Activated naive CD4-positive, alpha-beta T cell (primary cell): ENCODE measurements at places on chromosomes 13 and 19.

DNA sequence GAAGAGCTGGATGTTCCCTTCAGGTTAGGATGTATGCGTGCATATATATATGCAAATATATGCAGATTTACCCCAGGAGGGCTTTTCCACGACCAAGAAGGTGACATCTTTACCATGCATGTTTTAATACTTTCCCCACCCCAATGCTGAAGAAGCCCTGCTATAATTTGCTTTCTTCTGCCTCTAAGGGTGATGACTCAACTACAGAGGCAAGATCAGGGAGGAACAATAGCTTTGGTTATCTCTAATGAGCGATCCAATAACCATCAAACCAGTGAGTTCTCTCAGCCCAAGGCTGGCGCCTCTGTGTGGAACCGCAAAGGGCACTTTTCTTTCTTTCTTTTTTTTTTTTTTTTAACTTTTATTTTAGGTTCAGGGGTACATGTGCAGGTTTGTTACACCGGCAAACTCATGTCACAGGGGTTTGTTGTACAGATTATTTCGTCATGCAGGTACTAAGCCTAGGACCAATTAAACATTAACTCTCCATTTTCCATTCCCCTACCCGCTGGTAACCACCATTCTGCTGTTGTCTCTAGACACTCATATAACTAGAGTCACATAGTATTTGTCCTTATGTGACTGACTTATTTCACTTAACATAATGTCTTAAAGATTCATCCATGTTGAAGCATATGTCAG lies 25.7 kb upstream of the UBE2L5 start:
- DNase-seq = no peak

DNA sequence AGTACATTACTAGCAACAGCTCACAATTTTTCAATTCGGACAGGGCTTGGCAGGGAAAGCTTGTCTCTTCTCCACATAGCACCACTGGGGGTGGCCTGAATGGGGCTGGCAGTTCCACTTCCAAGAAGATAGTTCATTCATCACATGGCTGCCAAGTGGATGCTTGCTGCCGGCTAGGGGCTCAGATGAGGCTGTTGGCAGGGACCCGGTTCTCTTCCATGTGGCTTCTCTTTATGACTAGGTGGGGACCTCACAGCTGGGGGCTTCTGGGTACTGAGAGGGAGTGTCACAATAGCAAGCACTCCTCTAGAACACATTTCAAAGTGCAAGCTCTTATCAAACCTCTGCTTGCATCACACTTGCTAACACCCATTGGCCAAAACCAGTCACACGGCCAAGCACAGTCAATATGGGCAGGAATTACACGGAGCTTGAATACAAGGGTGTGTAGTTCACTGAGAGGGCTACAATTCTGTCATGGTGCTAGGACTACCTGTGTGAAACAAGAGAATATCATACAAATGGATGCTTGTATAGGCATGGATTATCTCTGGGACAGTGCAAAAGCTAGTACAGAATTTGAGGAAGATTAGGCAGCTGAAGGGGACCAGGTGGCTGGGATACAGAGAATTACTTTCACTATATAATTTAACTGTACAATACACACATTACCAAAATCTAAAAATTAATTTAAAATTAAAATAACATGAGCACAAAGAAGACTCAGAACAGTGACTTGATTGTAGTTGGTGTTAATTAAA lies 32.3 kb downstream of the ATP7B start:
- no peak for DNase-seq

DNA sequence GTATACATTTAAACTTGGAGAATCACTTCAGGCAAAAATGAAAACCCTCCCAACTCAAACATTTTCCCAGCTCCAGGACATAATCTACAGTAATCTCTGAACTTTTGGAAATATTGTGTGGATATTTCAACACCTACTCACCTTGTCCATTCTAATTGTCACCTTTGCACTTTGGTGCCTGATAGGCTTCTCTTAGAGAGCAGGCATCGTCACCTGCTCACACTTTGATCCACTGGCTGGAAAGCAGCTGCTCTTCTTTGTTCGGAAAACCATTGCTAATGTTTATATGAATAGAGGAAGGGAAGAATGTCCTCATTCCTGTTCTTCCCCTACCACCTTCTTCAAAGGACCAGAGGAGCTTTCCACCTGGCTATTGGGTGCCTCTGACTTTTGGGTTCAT lies 411.2 kb downstream of the FGF9 start:
- DNase-seq = no peak

GRCh38 chr19:13526552-13526951 lies 20.3 kb upstream of the CACNA1A start:
- no peak for DNase-seq

- no peak for DNase-seq
Measured at GRCh38 chr13:51396352-51396751, 56.5 kb downstream of the INTS6 start.

DNA sequence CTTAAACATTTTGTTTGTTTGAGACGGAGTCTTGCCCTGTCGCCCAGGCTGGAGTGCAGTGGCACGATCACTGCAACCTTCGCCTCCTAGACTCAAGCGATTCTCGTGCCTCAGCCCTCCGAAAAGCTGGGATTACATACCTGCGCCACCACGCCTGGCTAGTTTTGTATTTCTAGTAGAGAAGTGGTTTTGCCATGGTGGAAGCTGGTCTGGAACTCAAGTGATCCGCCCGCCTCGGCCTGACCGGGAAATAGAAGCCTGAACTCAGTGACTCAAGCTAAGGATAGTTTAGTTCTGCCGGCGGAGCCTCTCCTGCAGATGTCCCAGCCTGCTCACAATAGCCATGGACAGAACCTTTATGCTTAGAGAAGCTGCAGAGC lies 53.0 kb upstream of the ZNF254 start:
- DNase-seq = no peak

GRCh38 chr19:751501-752341 lies 809 bp downstream of the MISP start:
- no peak for DNase-seq

GRCh38 chr13:25738342-25739196 lies 313.2 kb downstream of the SHISA2 start:
- no peak for DNase-seq

- no peak for DNase-seq
Measured at GRCh38 chr19:33235996-33236350, 10.3 kb upstream of the SLC7A10 start.

DNA sequence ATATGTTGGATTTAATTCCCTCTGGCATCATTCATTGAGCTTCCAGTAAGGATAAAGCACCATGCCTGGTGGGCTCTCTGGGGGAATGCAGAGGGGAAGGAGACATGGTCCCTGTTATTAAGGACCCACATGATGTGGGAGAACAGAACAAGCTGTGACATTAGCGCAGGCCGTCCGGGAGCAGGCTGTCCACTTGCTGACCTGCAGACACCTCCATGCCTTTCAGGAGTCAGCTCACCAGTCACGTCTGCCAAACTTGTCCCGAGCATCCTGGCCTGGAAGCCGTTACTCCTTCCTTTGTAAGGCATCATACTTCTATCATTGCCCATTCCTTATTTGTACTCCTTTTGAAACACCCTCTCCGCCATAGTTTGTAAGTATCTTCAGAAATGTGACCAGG lies 23.4 kb downstream of the B3GLCT start:
- no peak for DNase-seq

- no peak for DNase-seq
Measured at GRCh38 chr13:100063333-100063732, 25.6 kb upstream of the PCCA start.

DNA sequence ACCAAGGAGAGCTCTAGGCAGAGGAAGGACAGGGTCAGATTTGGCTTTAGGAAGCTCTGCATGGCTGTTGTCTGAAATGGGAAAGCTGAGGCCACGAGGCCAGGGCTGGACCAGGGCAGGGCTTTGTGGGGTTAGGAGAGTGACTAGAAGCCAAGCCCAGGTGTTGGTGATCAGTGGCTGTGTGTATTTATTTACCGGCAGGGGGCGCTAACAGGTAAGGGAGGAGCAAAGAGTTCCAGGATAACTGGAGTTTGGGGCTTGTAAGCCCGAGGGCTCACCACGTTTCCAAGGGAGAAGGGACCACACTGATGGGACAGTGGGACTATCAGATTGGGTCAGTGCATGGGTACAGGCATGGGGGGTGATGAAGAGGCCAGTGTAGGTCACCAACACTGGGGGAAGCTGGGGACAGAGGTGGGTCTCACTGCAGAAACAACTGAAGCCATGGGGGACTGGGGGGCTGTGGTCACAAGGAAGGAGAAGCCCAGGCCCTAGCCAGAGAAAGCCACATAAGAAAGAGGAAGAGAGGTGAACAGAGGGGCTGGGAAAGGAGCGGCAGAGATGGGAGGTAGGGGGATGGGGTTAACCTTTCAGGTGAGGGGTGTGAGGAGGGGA lies 3.9 kb downstream of the TMEM147 start:
- no peak for DNase-seq

DNA sequence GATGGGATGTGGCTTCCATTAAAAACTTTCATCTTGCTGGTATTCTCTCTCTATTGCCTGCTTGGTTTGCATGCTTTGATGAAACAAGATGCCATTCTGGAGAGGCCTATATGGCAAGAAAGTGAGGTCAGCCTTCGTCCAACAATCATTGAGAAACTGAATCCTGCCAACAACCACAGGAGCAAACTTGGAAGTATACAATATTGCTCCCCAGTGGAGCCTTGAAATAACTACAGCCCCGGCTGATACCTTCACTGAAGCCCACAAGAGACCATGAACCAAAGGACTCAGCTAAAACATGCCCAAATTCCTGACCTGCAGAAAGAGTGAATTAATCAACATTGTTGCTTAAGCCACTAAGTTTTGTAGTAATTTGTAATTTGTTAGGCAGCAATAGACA lies 82.5 kb upstream of the FGF14 start:
- no peak for DNase-seq

DNA sequence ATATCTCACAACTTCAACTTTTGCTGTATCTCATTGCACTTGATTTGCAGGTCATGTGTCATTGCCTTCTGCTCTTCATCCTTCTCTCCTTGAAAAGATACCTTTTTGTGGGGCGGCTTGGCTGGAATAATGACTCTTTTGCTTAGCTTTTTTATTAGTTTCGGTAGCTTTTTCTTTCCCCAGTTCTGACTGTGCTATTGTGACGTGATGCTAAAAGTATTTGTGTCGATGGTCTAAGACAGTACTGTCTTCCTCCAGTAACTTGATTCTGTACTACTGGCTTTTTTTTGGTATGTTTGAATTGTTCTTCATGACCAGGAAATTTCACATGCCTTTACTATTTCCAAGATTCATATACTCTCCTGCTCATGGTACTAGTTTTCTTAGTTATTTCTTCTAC lies 63.1 kb downstream of the SLITRK1 start:
- no peak for DNase-seq

DNA sequence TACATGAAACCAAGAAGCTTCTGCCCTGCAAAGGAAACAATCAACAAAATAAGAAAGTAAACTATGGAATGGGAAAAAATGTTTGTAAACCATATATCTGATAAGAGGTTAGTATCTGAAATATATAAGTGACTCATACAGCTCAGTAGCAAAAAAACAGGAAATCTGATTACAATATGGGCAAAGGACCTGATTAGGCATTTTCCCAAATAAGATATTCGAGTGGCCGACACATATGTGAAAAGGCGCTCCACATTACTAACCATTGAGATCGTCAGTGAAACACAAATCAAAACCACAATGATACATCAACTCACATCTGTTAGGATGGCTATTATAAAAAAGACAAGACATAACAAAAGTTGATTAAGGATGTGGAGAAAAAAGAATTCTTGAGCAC lies 2818.6 kb upstream of the PCDH20 start:
- DNase-seq = no peak

GRCh38 chr19:5340637-5341447 lies at the start of gene PTPRS:
TSS of gene PTPRS (minus strand) at chr19:5340812. CDS start at chr19:5286140, 54,672 bp downstream.
- DNase-seq = peak; percentile 56

DNA sequence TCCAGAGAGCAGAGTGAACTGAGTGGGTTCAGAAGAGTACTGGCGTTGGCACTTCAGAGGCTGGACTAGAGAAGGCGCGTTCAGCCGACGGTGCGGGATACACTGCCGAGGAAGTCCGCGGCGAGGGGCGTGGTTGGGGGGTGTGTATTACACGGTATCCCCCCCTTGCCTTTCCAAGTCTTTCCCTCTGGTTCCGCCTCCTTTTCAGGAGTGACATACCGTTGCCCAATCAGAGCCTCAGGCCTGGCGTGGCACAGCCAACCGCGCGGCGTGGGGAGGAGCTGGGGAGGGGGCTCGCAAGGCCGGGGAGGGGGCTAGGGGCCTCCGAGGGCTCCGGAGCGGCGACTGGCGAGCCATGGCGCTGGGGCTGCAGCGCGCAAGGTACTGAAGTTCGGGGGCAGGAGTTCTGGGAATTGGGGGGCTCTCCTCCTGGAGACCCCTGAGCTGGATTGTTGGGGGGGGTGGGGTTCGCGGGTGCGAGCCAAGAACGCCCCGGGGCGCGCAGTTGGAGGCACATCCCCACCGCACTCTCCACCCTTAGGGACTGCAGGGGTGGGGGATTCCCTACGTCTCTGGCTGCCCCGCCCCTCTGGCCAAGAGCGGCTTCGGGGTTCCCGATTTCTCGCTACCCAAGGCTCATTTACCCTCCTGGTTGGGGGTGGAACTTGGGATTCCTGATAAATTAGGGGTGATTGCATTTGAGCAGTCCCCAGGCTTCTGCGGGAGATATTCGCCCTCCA lies at the start of gene HIF3A:
TSS of gene HIF3A (plus strand) at position 321 of the 740 bp plus-strand sequence. CDS start at position 356, 35 bp downstream.
- no peak for DNase-seq

- peak; percentile 13 for DNase-seq
Measured at GRCh38 chr19:5170329-5170745, 170.3 kb downstream of the PTPRS start.

- no peak for DNase-seq
Measured at GRCh38 chr19:15643387-15643786, 2.7 kb downstream of the CYP4F3 start.

- no peak for DNase-seq
Measured at GRCh38 chr13:39452834-39453233, 150.2 kb downstream of the LHFPL6 start.

- DNase-seq = peak; percentile 45
Measured at GRCh38 chr19:55258476-55258827, 365 bp downstream of the PPP6R1 start.

DNA sequence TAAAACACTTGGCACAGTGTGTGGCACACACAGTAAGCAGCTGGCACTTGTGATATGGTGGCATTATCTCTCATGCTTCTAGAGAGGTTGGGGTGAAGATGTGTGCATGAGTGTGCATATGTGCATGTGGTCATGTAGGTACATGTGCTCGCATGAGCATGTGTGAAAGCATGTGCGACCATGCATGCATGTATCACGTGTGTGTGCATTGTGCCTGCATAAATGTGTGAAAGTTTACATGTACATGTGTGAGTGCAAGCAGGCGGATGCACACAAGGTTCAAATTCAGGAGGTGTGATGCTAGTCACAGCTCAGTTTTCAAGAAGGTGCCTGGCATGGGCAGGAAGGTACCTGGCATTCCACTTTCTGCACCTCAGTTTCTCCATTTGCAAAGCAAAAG lies 59.0 kb upstream of the UQCRFS1 start:
- no peak for DNase-seq

DNA sequence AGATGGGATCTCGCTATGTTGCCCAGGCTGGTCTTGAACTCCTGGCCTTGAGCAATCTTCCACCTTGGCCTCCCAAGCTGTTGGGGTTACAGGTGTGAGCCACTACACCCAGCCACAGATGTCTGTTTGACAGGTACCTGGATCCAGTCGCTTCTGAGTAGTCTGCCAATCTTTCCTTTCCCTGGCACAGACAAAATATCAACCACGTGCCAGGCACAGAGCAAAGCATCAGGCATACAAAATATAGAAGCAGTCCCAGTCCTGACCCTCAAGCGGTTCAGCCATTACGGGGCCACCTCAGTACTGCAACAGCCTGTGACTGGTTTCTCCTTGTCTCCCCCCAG lies 3.8 kb downstream of the ELAVL1 start:
- DNase-seq = no peak

- no peak for DNase-seq
Measured at GRCh38 chr19:3576696-3577443, 4.1 kb downstream of the HMG20B start.
